ENCODE measurements at places on chromosomes 3 and 15.

- no peak for DNase-seq
Observed at GRCh38 chr15:40855706-40856234, 11.9 kb downstream of the SPINT1 start.

GRCh38 chr15:60299452-60300047 is 98.2 kb downstream of the ANXA2 start:
- no peak for DNase-seq

DNA sequence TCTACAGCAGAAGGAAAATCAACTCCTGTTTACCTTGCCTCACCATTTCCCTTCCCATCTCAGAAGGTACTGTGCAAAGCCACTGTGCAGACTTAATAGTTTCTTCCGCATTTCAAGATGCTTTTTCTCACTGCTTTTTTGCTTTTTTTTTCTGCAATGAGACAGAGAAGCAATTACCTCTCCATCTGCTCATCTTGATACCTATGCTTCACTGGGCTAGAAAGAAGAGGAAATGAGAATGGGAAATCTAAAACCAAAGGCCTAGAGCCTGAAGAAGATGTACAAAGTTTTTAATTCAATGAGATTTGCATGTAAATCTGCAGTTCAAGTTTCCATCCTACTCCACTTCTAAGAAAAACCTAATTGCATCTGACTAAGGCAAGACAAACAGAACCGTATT is 238.1 kb upstream of the SETMAR start:
- DNase-seq: no peak

DNA sequence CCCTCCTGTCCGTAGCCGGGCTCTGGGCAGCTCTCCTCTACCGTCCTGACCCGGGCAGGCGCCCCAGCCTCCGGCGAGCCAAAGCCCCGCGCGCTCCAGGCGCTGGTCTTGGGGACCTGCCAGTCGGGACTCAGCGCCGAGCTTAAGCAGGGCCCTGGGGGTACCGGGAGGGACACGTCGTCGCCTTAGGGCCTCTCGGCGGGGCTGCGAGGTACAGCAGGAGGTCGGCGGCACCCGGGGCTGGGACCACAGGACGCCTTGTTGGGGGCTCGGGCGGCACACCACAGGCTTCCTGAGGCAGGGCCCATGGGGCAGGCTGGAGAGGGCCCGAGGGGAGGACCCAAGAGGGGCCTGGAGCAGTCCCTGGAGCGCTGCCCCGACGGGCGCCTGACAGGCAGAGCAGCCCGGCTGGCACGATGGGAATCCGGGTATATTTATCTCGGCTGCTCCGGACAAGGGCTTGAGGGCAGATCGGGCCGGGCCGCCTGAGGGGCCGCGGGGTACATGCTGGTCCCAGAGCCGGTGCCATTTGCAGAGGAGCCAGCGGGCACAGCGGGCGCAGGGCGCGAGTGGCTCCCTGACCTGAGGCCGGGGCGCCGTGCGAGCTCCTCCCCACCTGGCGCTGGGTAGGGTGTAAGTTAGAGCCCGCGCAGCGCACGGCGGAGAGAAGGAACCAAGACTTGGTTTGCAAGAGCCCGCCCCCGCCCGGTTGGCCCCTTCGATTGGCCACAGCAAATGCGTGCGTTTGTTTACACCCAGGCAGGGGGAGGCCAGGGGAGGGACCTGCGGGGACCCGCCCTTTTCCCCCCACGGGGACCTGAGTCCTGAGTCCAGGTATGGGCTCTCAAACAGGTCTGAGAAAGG is 574 bp downstream of the SLC38A3 start:
- no peak for DNase-seq

- no peak for DNase-seq
Observed at GRCh38 chr3:66610562-66610909, 109.7 kb upstream of the LRIG1 start.

GRCh38 chr3:4754180-4755086 is 224.8 kb upstream of the BHLHE40 start:
- DNase-seq: no peak

DNA sequence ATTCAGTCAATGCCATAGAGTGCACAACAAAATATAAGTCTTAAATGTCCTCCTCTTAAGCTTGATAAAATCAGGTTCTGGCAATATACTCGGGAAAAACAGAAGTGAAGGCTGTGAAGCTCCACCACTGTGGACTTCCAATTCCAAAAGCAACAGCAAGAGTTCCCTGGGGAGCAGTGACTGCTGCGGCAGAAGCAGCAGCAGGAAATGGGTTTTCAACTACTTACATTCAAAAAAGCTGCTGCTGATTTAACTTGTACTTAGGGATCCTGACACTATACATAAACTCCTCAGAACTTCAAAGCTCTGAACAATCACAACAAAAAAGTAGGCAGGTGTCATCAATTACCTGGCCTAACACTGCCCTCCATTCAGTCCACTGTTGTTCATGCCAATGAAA is 4.7 kb downstream of the CEP152 start:
- DNase-seq: no peak

GRCh38 chr15:92981333-92981732 is 81.2 kb downstream of the CHD2 start:
- peak; percentile 78 for DNase-seq

DNA sequence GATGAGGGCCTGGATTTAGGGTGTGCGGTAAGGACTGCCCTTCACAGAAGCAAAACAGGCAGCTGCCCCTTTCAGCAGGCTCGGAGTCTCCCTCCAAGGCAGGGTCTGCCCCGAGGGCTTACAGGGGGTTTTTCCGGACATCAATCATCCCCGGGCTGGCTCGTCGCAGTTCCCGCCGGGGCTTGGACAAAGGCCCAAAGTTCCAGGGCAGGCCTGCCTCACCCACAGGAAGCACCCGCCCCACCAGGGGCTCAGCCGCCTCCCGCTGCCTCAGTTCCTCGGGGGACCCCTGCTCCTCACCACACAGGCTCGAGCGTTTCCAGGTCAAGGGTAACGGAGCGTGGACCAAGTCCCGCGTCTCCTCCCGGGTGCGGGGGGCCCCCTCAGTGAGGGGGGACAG is 27.0 kb downstream of the KIF7 start:
- DNase-seq: no peak

GRCh38 chr3:12461097-12461649 is 23.1 kb upstream of the TSEN2 start:
- no peak for DNase-seq

GRCh38 chr3:117102426-117102825 is 392.8 kb downstream of the TUSC7 start:
- DNase-seq: no peak

GRCh38 chr3:110576960-110577359 is 494.7 kb upstream of the NECTIN3 start:
- DNase-seq: no peak

GRCh38 chr3:174206607-174207192 is 652.4 kb upstream of the NAALADL2 start:
- no peak for DNase-seq

GRCh38 chr3:6679510-6679909 is 181.4 kb upstream of the GRM7 start:
- no peak for DNase-seq

DNA sequence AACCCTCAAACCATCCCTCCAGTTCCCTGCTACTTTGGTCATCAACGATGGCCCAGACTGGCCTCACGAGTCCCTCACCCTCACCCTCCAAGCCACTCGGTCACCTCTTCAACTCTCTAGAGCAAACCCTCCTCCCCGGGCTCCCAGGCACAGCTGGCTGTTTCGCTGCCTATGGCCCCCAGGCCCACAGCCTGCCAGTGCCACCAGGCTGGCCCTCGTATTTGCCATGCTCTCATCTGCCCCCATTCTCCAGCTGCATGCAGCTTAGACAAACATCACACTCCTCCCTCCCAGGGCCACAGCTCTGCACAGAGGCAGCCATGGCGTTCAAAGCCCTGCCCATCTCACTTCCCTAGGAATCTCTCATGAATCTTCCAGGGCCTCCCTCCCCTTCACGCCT is 13.8 kb downstream of the RAB43 start:
- DNase-seq: no peak

GRCh38 chr15:70156671-70157271 is 59.1 kb upstream of the TLE3 start:
- DNase-seq: no peak

GRCh38 chr3:134008630-134009156 is 21.0 kb downstream of the SLCO2A1 start:
- DNase-seq: no peak

- no peak for DNase-seq
Observed at GRCh38 chr3:11290743-11291680, 18.8 kb downstream of the ATG7 start.
